ENCODE measurements at places on chromosomes 7 and 10.

DNA sequence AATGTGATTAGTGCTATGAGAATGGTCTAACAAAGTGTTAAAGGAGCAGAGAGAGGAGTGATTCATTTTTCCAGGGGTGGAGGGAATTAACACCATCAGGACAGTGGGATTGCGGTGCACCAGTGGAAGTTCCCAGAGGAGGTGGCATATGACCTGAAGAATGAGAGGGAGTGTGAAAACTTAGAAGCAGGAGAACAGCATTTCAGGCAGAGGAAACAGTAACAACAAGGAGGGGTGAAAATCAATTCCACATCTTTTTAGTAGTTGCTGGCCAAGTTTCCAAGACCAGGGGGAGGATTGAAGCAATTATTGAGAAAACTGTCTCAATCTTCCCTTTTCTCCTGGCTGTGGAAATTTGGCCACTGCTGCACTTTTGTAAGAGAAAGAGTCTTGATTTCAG lies 23.7 kb upstream of the CCDC172 start:
- DNase-seq = no peak

GRCh38 chr10:119491966-119492757 lies 50.4 kb downstream of the RGS10 start:
- no peak for DNase-seq

GRCh38 chr10:70799124-70799523 lies 13.9 kb upstream of the TBATA start:
- DNase-seq = no peak

DNA sequence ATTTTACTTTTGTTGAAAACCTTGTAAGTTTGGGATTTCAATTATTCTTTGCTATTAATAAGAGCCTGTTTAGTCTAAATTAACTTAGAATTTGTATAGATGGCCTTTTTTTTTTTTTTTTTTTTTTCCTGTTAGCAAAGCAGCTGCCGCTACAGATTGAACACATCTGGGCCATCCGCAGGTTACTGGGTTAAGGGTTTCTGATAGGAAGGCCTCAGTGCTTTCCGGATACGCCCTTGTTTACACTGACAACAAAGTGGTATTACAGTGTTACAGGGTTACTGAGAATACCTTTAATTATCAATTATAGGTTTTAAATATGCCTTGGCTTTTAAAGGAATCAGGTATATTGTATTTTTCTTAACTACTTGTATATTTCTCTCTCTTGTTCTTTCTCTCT lies 76.8 kb downstream of the PTN start:
- no peak for DNase-seq

DNA sequence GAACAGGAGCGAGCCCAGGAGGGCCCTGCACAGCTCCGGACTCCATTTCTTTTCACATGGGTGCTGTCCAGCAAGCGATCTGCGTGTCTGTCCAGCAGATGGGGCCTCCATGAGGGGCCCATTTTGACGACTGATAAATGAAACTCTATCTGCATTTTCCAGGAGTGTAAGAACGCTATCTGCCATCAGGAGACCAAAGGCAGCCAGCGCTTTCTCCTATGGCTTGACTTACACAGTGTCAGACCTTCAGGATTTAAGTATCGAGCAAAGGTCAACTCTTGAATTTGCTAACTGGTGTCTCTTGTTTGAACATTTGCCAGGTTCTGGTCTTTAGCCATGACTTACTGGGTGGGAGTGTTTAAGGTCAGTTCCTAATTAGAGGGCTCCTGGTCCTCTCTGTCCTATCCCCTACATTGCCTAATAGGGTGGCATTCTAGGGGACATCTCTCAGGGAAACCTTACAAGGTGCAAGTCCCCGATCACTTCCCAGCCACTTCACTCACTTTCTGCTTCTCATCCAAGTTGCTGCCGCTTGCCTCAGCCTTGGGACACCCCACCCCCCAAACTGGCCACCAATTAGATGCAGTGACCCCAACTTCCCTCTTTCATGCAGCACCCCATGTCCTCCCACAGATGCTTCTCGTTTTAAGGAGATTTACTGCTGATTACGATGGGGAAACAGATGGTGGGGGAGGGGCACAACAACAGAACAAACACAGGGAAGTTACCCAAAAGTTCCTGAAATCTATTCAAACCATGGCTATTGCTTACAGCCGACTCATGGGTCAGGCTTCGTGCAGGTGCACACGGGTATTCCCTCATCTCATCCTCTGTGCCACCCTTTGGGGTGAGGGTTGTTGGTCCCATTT lies 20.0 kb downstream of the VSIR start:
- no peak for DNase-seq

DNA sequence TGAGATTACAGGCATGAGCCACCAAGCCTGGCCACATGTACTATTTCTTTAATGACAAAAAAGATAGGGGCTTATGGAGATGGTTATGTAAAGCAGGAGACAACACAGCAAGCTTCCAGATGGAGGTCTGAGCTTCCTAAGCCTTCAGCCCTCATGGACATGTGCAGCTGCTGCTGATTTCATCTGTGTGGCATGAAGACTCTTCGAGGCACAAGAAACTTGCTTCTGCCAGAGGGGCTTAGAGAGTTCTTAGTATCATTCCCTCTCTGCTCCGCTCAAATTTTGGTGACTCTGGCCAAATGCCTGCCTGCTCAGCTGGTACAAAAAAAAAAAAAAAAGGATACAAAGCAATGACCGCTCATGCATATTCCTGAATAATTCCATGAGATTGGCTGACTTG lies 552.5 kb downstream of the TYW1 start:
- no peak for DNase-seq

DNA sequence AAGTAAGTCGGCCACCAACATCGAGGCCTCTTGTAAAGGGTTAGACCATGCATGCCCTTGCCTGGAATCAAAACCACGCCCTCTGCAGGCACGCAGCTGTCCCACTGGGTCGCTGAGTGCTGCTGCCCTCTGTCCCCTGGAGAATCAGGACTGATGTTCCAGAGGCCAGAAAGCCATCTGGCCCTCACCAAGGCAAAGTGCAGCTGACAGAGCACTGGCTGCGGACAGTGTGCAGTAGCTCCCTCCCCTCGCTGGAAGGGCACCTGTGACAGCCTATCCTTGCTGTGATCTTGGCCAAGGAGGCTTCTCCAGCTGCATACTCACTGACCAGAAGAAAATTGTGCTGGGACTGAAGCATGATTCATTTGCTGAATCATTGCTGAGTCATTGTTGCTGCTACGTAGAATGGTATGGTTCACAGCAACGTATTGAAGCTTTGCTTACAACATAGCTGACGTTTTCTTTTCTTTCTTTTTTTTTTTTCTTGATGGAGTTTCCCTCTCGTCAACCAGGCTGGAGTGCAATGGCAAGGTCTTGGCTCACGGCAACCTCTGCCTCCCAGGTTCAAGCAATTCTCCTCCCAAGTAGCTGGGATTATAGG lies 30.4 kb downstream of the DDC start:
- DNase-seq = no peak

All from stimulated activated CD8-positive, alpha-beta memory T cell treated with anti-CD3 and anti-CD28 coated beads, Interleukin-7, amount 100 ng/mL, for 4 hours (primary cell).